HL-60 (cell line): ENCODE measurements at places on chromosomes 2 and 18.

DNA sequence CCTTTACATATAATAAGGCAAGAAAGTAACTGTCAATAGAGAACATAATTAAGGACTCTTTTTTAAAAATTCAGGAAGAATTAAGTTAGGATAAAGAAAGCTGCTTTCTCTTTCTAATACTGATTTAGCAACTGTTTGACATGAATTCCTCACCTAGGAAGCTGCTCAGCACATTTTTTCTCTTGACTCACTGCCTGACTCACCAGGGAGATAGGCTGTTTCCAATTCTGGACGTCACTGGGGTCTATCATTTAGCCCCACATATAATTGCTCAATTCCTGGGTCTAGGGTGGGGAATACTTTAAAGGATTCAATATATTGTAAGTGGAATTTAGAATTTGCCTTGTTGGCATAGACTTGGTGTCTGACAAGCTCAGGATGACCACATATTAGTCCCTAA is 50.8 kb upstream of the UGP2 start:
- DNase-seq: no peak

- no peak for DNase-seq
Measured at GRCh38 chr18:63311118-63312018, 8.2 kb downstream of the BCL2 start.

- no peak for DNase-seq
Measured at GRCh38 chr2:217360781-217361482, 501.1 kb upstream of the TNP1 start.

GRCh38 chr2:161172901-161173540 is 12.8 kb downstream of the TANK start:
- DNase-seq: no peak

DNA sequence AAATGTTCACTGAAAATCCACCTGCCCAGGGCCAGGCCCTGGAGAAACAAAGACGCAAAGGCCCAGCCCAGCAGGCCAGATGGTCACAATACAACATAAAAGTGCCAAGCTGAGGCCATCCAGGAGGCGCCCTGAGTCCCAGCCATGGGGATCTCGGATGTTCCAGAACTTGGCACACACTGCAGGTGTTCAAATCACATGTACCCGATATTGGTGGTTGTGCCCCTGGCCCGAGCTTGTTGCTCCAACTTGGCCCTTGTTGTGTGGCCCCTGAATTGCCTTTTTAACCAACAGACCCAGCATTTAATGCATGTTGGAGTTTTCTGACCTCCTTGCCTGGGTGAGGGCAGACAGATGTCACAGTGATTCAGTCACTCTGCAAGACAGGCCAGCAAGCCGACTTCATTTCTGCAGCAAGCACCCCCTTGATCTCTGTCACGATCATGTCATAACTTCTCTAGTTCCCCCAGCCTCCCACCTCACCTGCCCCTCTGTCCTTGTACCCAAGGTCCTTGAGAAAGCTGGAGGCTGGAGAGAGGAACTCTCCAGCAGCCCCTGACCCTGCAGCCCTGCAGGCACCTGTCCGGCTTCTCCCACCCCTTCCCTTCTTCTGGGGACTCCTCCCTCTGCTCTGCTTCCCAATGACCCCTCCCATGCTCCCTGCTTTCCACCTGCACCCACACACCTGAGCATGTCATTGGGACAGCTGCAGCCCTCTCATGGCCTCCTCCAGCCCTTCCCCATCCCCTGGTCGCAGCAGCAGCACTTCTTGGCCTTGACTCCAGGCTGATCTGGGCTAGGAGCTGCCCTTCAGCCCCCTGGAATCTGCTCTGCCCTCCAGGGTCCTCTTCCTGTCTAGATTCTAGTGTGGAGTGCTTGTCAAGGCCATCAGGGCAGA is 9.1 kb downstream of the NGEF start:
- DNase-seq: no peak
